ENCODE measurements at places on chromosomes 7 and 10. TPM values are rescaled to one million over a fixed set of nuclear protein-coding genes. Genes with fewer than 3 reads are reported as not detected.

DNA sequence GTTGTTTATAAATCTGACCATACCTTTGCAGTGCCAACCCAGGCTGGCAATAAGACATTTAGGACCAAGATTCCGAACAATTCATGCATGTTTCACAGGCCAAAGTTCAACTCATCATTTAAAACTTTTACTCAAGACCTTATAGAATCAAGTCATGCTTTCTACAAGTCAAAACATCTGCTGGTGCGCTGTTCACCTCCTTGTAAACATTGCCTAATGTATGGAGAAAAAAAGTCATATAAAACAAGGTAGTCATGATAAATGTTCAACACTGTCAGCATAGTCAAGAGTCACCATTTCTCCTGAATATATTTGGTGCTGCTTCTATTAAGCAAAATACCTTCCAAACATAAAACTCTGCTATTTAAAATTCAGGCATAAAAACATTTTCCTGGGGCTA, 42.1 kb upstream of the AHR start:
- DNase-seq, result no peak

DNA sequence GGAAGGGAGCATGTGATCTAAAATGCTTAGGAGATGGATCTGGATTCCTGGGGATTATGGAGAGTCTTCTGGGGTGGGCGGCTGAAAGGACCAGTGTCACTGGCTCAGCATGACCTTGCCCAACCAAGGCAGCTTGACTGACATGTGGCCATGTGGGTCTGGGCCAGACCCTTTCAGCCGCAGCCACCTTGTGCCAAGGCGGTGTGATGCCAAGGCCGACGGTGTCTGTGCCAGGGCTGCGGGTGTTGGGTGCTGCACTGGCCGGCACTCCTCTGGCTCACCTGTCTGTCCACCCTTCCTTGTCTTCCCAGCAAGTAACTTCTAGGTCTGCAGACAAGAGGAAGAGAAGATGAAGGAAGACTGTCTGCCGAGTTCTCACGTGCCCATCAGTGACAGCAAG, 8.8 kb downstream of the DEPP1 start:
- no peak for DNase-seq

DNA sequence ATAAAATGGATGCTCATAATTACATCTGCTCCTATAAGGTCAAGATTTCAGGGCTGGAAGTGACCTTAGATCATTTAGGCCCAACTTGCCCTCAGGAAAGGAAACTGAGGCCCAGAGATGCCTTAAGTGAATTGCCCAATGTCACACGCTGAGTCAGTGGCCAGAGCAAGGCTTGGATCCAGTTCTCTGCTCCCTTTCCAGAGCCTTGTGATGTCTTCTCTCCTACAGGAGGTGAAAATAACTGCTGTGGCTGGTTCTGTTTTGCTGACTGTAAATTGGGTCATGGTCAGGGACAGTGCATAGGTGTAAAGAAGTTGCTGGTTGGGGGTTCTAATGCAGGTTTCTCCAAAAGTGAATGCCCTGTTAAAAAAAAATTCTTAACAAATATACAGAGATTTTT, 91.3 kb downstream of the TCF7L2 start:
- no peak for DNase-seq

GRCh38 chr7:150471886-150472285, 21.5 kb downstream of the GIMAP8 start:
- DNase-seq, result no peak

DNA sequence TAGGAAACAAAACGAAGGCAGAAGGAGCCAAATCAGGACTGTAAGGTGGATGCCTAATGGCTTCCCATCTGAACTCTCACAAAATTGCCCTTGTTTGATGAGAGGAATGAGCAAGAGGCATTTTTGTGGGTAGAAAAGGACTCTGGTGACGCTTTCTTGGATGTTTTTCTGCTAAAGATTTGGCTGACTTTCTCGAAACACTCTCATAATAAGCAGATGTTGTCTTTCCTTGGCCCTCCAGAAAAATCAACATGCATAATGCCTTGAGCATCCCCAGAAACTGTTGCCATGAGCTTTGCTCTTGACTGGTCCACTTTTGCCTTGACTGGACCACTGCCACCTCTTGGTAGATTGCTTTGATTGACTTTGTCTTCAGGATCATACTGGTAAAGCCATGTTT, 13.5 kb downstream of the PTPN12 start:
- DNase-seq, result no peak

DNA sequence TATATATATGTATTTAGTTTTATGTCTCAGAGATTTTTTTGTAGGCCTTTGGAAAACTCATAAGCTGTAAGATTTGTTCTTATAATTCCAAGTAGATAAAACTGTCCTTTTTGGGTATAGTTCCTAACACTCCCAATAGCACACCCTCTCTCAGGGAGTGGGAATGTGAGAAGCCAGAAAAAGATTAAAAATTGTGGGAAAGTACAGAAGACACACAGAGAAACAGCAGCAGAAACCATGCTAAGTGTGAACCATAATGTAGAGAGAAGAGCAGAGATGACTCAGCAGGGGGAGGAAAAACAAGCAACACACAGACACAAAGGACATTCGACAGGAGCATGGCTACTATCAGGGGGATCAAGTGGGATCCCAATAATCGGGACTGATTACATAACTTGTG, 401.6 kb downstream of the MAGI2 start:
- DNase-seq, result no peak

- DNase-seq, result no peak
Measured at GRCh38 chr10:70480239-70480861, 1.8 kb downstream of the PALD1 start.

PLEKHS1 gene
- total RNA-seq, result not detected

EN2 gene
- total RNA-seq, result not detected

All from upper lobe of right lung (tissue), 1 donor.